CD4-positive, alpha-beta T cell treated with Interleukin-6 at 100 ng/mL for 8 hours (primary cell): ENCODE measurements at places on chromosomes 1 and 21.

DNA sequence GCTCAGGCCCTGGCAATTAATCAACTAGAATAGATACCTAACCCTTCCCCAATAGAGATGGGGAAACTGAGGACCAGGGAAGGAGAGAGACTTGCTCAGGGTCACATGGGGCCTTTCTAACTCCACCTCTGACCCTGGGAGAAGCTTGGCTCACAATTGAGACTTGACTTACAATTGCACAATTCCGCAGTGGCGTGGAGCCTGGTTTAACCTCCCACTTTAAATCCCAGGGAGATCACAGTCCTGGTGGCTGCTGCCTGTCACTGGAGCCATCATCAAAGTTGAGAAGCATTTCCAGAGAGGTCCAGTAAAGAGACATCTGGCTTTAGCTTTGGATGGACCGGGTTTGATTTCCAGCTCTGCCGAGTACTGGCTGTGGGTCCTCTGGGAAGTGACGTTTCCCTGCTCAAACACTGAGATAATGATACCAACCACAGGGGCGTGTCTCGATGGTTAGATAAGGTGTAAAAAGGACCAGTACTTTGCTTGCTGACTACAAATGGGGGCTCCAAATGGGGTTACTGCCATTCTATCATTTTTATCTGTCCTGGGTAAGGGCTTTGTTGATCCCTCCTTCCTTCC is 39.3 kb downstream of the TRIM62 start:
- no peak for DNase-seq

GRCh38 chr21:34128124-34128523 is 54.7 kb downstream of the MRPS6 start:
- no peak for DNase-seq

DNA sequence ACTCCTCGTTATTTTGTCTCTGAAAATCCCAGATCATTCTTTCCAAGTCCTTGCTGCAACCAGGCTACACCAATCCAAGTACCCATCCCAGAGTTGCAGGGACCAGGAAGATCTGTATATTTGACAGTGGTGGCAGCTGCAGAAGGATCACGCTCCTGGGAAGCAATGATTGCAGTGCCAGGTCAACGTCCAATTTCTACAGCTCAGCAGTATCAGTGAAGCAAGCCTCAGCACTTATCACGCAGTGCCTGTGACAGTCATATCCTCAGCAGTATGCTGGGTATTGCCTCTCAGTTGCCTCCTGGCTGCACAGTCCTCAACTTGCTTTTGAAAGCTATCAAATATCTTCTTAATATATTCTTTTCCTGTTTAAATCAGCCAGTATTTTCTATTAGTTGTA is 66.7 kb downstream of the BARHL2 start:
- no peak for DNase-seq

GRCh38 chr1:151888972-151889570 is 20.2 kb downstream of the THEM4 start:
- peak; percentile 30 for DNase-seq

- DNase-seq, result no peak
Measured at GRCh38 chr1:21814981-21815582, 3.0 kb downstream of the LDLRAD2 start.

DNA sequence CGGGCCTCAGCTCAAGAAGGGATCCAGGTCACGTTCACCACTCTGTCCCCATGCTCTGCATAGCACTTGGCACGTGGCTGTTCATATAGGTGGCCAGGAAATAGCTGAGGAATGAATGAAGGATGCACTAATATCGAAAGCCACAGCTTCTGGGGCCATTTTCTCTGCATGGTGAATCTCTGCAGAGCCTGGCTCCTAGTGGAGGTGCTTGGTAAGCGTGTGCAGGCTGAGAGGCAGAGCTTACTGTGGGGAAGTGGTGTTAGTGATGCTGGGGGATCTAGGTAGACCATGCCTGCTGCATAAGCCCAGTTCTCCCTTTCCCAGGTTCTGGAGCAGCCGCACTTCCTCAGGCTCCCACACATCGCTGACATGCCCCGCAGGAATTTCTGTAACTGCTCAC is 8.3 kb downstream of the CSRP1 start:
- no peak for DNase-seq

- DNase-seq, result no peak
Measured at GRCh38 chr1:200042552-200043335, 15.2 kb downstream of the NR5A2 start.

DNA sequence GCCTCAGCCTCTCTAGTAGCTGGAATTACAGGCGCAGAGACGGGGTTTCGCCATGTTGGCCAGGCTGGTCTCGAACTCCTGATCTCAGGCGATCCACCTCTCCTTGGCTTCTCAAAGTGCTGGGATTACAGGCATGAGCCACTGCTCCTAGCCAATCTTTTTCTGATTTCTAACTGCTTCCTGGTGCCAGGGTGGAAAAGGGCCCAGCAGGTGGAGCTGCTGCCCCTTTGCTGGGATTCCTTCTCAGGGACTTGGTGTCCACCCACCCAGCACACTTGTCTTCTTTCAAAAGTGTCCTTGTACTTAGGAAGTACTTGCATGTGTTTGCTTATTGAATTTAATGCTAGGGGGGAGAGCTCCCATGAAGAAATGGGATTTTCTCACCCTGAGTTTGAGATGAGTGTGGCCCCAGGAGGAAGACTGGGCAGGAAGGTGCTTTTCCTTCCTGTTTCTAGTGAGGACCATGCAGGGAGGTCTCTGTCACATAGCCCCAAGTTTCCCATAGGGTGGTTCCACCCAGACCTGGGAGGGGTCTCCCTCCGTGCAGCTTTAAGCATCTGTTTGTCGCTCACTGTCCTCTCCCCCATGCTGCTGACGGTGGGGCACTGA is 14.2 kb downstream of the UTP11 start:
- no peak for DNase-seq

- DNase-seq, result no peak
Measured at GRCh38 chr1:229579059-229579673, 20.7 kb upstream of the ABCB10 start.

DNA sequence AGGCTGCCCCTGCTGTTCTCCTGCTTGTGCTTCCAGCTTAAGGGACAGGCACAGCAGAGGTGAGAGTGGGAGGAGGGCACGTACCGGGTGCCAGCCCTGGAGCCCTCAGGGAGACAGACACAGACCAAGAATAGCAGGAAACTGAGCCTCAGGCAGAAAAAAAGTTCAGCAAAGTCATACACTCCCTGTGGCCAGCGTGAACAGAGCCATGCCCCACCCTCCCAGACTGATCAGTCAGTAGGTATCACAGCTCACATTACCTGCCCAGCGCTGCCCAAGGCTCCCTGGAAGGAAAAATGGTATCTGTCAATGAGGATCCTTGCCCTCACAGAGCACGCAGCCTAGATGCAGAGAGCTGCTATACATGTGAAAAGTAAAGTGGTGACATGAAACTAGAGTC is 1.3 kb downstream of the UBL4B start:
- no peak for DNase-seq

DNA sequence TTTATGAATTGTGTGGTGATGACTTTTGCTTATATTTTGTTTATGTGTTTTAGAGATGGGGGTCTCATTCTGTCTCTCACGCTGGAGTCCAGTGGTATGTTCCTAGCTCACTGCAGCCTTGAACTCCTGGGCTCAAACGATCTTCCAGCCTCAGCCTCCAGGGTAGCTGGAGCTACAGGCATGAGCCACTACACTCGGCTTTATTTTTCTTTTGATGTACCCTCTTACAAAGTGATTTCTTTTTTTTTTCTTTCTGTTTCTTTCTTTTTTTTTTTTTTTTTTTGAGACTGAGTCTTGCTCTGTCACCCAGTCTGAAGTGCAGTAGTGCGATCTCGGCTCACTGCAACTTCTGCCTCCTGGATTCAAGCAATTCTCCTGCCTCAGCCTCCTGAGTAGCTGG is 46.8 kb downstream of the CD247 start:
- DNase-seq, result no peak

DNA sequence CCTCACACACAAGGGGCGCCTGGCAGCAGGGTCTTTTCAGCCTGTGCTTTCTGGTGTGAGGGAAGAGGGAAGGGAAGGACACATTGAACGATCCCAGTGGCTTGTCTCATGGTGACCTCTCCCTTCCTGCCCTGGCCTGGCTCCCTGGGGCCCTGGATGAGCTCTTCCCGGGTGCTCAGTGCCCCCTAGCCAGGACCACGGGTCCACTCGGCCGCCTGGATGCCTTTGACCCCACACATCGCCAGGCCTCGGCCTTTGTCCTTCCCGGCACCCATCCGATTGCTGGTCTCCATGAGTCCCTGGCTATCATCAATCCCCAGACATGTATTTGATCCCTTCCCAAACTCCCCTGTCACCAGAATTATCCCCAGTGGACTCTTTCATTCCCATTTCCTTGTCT is 6.0 kb upstream of the TFF3 start:
- no peak for DNase-seq

- DNase-seq, result no peak
Measured at GRCh38 chr1:24878775-24879742, 51.0 kb downstream of the RUNX3 start.

DNA sequence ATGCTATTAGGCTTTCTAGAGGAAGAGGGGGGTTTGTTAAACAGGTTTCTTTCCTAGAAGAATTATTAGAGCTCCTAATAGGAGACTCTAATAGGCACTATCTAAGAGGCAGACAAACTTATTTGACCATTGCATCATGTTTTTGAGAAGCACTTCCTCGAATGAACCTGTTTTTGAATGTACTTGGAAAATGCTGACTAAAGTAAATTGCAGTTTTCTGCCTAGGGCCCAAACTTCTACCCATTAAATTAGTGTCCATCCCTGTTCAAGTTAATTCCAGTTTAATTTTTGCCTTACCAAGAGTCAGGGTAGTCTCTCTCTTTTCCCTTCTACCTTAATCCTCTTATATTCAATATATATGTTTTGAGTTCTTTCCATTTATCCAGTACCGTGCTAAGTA is 1029.6 kb downstream of the TTLL7 start:
- DNase-seq, result no peak

DNA sequence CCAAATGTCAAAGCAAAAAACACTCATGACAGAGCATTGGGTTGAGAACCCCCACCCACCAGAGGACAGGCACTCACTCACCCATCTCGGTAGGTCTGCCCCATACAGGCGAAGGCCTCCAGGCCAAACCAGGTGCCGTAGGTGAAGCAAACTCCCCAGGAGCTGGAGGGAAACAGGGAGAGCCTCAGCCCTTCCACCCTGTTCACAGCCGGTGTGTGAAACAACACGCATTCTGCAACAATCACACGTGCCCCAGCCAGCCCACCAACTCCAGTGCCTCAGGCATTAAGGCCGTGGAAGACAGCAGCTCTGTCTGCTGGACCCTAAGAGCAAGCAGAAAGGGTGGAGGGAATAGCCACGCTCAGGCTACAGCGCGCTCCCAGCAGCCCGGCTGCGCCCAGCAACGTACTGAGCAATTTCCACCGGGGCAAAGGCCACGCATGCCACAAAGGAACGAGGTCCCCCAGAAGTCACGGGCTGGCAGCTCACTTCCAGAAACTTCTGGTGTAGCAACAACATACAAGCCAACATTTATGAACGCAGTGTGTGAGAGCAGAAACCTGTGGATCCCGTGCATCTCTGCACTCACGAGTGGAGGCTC is 11.4 kb upstream of the SPATC1L start:
- DNase-seq, result no peak

- no peak for DNase-seq
Measured at GRCh38 chr1:119984771-119985170, 84.7 kb downstream of the NOTCH2 start.

GRCh38 chr1:2397007-2397679 is 5.5 kb downstream of the RER1 start:
- DNase-seq, result no peak

GRCh38 chr1:193661385-193661784 is 475.0 kb upstream of the B3GALT2 start:
- DNase-seq, result no peak

- DNase-seq, result no peak
Measured at GRCh38 chr21:28445141-28445830, 547.4 kb downstream of the LTN1 start.

DNA sequence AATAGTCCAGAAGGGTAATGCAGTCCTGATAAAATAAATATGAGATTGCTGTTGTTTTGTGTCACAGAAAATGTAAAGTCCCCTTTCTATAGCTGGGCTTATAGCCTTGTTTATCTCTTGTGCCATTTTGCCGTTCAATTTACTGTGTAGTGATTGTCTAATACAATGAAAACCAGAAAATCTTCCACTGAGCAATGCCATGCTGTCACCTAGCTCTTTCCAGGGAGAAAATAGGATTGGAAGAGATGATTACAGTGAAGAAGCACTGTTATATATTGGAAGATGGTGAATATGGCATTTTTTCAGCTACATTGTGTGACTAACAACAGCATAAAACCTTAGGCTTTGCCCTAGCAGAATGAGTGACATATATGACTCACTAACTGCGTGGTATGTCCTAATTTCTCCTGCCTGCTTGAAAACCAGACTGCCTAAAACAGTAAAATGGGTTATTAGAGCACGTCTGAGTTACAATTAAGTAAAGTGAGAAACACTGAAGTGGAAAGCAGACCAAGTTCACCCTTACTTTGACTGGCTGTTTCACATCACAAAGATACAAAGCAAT is 332.4 kb upstream of the ZP4 start:
- DNase-seq, result no peak

DNA sequence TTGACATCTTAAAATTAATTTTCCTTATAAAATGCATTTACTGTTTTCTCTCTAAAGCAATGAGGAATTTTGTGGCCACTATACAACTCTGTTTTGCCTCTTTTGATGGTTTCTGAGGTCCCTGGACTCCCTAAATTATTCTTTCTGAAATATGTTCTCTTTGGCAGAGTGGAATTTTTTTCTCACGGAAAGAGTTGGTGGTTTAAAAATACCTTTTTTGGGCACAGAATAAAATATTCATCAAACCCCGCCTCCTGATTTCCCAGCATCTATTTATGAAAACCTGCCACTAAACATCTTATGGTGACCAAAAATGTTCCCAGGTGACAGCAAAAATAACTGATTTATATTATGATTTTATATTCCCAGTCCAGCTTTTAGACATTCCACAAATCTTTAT is 165.3 kb upstream of the SYT6 start:
- no peak for DNase-seq

- no peak for DNase-seq
Measured at GRCh38 chr1:204350857-204351573, 8.7 kb downstream of the PLEKHA6 start.

- no peak for DNase-seq
Measured at GRCh38 chr1:96997717-96998116, 276.1 kb downstream of the PTBP2 start.
